NCI-H1436 (cell line): ENCODE measurements at places on chromosomes 2 and 18.

DNA sequence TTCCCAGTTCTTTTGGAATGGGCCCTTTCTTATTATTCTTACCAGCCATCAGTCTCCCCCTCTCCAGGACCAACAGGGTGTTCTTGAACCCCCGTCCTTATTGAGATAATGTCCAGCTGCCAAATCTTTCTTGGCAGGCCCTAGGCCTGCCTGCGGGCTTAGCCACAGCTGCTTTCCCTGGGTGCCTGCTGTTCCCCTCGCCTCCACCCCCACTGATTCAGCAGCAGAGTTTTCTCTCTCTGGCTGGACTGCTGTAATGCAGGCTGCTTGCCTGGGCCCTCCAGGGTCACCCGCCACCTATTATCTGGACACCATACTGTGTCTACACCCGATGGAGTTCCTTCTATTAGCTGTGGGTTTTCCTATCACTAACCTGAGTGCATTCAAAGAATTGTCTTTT is 395.4 kb upstream of the ATP5MC3 start:
- DNase-seq, result no peak

DNA sequence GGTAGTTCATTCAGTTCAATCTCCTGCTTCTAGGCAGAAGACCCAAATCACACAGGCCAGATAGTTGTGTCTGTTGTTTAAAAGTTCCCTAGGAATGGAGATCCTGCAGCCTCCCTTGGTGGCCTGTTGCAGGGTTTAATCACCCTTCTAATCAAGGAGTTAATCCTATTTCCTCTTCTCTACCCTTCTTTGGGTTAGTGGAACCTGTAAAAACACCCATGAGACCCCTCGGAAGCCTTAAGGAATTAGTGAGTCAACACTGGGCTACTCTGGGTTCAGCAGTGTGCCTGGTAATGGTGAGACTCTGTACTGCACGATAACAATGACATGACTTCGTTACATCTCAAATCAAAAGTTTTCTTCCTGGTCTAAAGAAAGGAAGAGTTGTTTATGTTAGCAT is 217.6 kb upstream of the NRP2 start:
- DNase-seq, result no peak

DNA sequence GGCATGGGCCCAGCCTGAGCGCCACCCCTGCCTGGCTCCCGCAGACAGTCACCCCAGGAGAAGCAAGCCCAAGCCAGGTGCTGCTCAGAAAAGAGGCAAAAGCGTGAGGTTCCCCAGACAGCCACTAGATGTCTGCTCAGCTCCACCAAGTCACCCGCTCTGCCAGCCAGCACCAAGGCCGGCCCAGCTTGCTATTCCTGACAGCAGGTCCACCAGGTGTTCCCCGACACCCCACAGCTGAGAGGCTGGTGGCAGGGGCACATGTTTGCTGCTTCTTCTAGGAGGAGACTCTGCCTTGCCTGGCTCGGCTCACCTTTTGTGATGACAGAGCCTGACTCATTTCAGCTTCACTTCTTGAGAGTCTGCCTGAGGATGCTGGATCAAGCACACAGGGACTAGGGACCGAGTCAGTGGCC is 206.7 kb downstream of the MGAT5 start:
- DNase-seq, result peak; percentile 47

DNA sequence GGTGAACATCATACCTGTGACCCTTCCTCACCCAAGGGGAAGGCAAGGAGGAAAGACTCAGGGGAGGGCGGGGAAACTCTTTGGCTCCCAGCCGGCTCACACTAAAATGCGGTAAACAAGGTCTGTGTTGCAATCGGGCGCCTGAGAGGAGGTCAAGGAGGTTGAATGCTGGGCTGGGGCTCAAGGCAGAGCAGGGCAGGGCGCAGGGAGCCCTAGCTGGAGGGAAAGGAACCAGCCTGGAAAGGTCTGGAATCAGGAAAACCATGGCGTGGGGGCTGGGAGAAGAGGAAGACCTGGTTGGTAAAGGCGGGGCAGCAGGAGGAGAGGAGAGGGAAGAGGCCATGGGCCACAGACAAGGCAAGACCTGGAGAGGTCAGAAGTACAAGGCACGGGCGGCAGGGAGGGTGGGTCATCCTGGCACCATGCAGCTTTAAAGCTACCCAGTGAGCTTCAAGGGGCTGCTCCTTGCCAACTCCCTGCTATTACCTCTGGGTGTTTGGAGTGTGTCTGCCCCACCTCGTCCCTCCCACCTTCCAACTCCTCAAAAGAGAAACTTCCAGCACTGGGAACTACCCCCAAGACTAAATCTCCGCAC is 4.8 kb upstream of the TMEM37 start:
- no peak for DNase-seq

- DNase-seq, result no peak
Observed at GRCh38 chr2:100972452-100972851, 29.6 kb upstream of the RPL31 start.

DNA sequence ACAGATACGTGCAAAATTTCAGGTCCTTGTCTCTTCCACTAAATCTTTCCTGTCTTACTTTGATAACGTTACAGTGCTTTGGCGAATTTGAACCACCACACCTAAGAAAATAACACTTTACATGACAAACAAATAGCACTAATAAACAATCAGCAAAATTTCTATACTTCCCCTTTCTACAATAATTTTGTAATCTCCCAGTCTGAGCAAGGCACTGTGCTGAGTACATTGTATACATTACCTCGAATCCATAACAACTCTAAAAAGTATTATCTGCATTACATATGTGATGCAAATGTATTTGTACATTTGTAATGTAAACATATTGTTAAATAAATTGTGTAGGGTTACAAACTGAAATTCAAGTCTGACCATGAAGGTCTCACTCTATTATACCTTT is 49.9 kb downstream of the RTN4 start:
- no peak for DNase-seq

GRCh38 chr2:1633092-1633671 is 111.1 kb downstream of the PXDN start:
- no peak for DNase-seq
